ENCODE measurements at places on chromosomes 1 and 21. TPM values are rescaled to one million over a fixed set of nuclear protein-coding genes. Genes with fewer than 3 reads are reported as not detected.

LDLRAD1 gene
- total RNA-seq = not detected

TFAP2E gene
- 0.33 TPM for total RNA-seq

ACTL8 gene
- not detected for total RNA-seq

C2CD2 gene
- total RNA-seq = 16.3 TPM

PRELP gene
- total RNA-seq = 4.3 TPM

VWA5B1 gene
- not detected for total RNA-seq

RAB25 gene
- total RNA-seq = not detected

DNAJB4 gene
- total RNA-seq = 42.2 TPM

LIPI gene
- not detected for total RNA-seq

LAX1 gene
- not detected for total RNA-seq

GBP4 gene
- 0.15 TPM for total RNA-seq

C1QC gene
- total RNA-seq = not detected

SPRR4 gene
- not detected for total RNA-seq

LAPTM5 gene
- not detected for total RNA-seq

S100A8 gene
- total RNA-seq = not detected

CCDC30 gene
- total RNA-seq = 0.99 TPM

ESRRG gene
- 0.29 TPM for total RNA-seq

XCL1 gene
- not detected for total RNA-seq

AMY1A gene
- total RNA-seq = not detected

KCNH1 gene
- 0.15 TPM for total RNA-seq

CD101 gene
- 0.66 TPM for total RNA-seq

SLAMF9 gene
- not detected for total RNA-seq

EPRS1 gene
- 175 TPM for total RNA-seq

CDCP2 gene
- total RNA-seq = not detected

RPAP2 gene
- total RNA-seq = 6.3 TPM

SPRR2B gene
- not detected for total RNA-seq

KCNQ4 gene
- total RNA-seq = under 0.01 TPM

SLC25A34 gene
- total RNA-seq = 0.58 TPM

CD247 gene
- not detected for total RNA-seq

DENND1B gene
- total RNA-seq = 7.6 TPM

CXADR gene
- total RNA-seq = 1.2 TPM

PDZK1 gene
- total RNA-seq = 1.3 TPM

COL6A1 gene
- 1,502 TPM for total RNA-seq

RORC gene
- 0.15 TPM for total RNA-seq

PLPPR4 gene
- 1.9 TPM for total RNA-seq

AMY1B gene
- not detected for total RNA-seq

OR2T2 gene
- not detected for total RNA-seq

TEDDM1 gene
- not detected for total RNA-seq

F13B gene
- total RNA-seq = not detected

BMP8A gene
- total RNA-seq = not detected

LEPROT gene
- 47.9 TPM for total RNA-seq

HOOK1 gene
- under 0.01 TPM for total RNA-seq

LCE1D gene
- total RNA-seq = not detected

ANGPTL1 gene
- total RNA-seq = 8.1 TPM

FAM177B gene
- total RNA-seq = not detected

BMP8B gene
- not detected for total RNA-seq

WNT2B gene
- total RNA-seq = 3.2 TPM

PSEN2 gene
- total RNA-seq = 31.4 TPM

MIXL1 gene
- not detected for total RNA-seq

CCDC17 gene
- 0.99 TPM for total RNA-seq
